Activated T-helper 2 cell treated with anti-CD3 and anti-CD28 coated beads, Interferon-gamma antibody, Interleukin-2, Interleukin-4, amounts not matched to agents 10 μg/mL and 5 μg/mL and 100 μg/mL, durations not matched to agents 14 hours and 24 hours and 36 hours (primary cell): ENCODE measurements at places on chromosomes 7 and 10.

- no peak for DNase-seq
Observed at GRCh38 chr10:62618576-62619412, 185.7 kb upstream of the ADO start.

DNA sequence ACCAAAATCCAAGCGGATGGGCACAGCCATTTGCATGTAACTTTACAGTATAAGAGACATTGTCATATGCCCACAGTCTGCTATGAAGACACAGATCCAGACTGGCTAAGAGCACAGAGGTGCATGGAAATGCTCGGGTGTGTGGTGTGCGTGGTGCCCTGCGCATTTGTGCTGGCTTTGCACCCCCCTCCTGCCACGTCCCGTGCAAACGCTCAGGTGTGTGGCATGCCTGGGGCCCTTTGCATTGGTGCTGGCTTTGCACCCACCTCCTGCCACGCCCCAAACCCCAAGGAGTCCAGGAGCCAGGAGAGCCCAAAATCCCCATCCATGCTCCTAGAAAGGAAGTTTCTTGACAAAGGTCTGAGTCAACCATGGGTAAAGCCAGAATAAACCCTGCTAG, 306.2 kb downstream of the PTPRN2 start:
- no peak for DNase-seq

DNA sequence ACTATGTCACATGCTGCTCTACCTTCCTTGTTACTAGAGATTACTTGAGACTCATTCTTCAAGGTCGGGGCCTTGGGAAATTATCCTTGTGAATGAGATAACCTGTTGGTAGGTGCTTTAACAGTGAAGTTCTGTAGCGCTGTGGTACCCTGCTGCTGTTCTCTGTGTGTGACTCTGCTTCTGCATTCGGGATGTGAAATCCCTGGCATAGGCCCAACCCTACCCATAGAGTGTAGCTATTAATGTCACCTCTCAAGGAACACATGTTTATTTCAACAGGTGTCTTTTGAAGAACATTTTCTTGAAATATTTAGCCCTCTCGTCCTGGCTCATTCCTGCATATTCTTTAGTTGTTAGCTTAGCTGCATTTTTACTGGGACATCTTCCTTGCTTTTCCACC, 41.8 kb upstream of the TMEM236 start:
- no peak for DNase-seq

- no peak for DNase-seq
Observed at GRCh38 chr10:65846541-65846940, 1079.3 kb upstream of the LRRTM3 start.

- no peak for DNase-seq
Observed at GRCh38 chr7:12249706-12250105, 38.6 kb downstream of the TMEM106B start.

- no peak for DNase-seq
Observed at GRCh38 chr7:35261041-35261440, 7.1 kb upstream of the TBX20 start.

- DNase-seq = no peak
Observed at GRCh38 chr7:150818971-150819370, 18.4 kb downstream of the TMEM176A start.

DNA sequence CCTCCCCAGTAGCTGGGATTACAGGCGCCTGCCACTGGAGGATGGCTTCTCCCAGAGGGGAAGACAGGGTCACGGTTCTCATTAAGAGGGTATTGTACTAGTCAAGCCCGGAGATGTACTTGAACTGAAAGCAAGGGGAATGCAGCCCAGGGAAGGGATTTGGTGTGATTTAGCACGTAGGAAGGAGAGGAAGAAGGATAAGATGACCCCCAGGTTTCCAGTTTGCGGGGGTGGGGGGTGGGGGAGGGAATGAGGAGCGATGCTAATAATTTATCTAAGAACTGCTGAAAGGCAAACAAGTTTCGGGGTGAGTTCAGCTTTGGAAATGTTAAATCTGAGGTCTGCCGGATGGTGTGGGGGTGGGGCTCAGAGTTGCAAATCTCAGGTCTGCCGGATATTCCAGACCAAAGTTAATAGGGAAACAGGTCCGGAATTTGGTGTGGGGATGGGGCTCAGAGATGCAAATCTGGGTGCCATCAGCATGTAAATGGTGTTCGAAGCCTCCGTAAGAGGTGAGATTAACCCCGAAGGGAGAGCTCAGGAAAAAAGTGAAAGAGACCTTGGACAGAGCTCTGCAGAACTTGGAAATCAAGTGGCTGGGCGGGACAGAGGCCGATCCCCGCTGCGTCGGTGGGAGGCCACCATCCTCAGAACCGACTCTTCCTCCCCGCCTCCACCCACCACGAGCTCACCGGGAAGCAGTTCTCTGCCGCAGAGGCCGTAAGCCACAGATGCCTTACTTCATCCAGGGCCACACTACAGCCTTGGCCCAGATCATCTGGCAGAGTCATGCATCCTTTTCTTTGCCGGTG, 1.6 kb upstream of the SEPHS1 start:
- DNase-seq = peak; percentile 25
